ENCODE measurements at places on chromosomes 1 and 21.

DNA sequence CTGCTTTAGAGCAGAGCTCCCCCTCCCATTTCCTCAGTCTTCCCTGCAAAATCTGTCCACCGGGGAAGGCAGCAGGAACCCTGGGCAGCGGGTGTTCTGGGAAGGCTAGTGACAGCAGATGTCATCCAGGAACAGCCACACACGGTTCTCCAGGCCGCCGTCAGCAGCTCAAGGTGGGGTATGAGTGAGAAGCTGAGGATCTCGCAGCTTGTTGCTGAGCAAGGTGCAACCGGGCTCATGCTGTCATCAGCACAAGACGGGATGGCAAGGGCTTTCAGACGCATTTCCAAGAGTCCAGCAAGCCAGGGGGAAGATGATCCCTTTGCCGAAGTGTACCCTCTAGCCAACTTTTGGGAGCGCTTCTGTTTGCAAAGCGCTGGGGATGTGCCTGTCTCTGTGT is 23.0 kb upstream of the SPSB1 start:
- no peak for DNase-seq

DNA sequence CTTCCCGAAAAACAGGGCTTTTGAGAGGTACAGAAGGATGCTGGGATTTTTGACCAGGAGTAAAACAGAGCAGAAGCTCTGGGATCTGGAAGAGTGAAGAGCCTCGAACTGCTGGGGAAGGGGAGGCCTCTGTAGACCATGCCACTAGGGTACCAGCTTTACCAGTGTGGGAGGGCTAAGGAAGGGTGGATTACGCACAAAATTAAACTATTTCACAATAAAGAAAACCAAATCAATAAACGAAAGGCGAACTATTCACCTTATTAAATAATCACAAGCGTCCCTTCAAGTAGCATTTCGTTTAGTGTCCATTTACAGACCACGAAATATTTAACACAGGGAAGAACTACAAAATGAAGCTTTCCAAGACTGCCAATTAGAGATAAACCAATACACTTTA is 723 bp downstream of the CZIB start:
- DNase-seq: no peak

GRCh38 chr21:45806042-45806441 is 162.5 kb downstream of the PCBP3 start:
- peak; percentile 84 for DNase-seq

- DNase-seq: no peak
These were observed 17.8 kb downstream of the TMEM50A start for GRCh38 chr1:25355841-25356395.

- DNase-seq: no peak
These were observed 47.8 kb upstream of the ARHGAP29 start for GRCh38 chr1:94285031-94285654.

- peak; percentile 91 for DNase-seq
These were observed 9.3 kb downstream of the MAP3K6 start for GRCh38 chr1:27357281-27358037.

- DNase-seq: no peak
These were observed 122.8 kb upstream of the RAB4A start for GRCh38 chr1:229148041-229148671.

GRCh38 chr1:66999640-67000400 is 54.1 kb downstream of the SLC35D1 start:
- DNase-seq: no peak

GRCh38 chr1:235077571-235078479 is 50.8 kb downstream of the TOMM20 start:
- no peak for DNase-seq

DNA sequence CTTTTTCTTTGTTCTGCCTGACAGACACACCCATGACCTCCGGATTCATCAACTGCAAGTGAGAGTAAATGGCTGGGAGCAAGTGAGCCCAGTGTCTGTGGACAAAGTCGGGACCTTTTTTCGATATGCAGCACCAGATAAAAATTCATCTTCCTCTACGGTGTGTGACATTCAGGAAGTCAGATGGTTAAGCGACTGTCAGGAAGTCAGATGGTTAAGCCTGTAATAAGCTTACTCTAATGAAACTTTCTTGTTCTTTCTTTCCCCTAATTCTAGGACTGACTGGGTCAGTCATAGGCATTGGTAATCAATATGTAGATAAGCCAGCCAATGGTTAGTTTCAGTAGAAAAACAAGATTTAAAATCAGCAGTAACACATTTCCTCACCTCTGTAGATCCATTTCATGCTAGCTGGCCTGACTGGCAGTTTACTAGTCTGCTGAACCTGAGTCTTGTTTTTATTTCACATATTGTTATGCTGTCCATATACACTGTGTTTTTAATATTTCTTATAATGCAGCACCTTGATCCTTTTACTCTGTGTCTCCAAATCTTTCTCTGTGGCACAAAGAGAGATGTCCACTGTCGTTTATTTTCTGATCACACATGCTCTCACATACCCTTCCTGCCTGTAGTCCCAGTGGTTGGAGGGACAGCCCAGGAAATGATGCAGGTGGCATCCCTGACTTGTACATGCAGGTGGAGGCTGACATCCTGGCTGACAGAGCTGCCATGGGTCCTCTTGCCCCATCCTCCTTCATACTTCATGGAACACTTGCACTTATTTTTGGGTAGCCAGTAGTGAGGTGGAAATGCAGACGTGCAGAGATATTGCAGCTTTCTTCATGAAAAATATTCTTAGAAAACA is 115.8 kb downstream of the VPS13D start:
- DNase-seq: no peak

GRCh38 chr1:8666389-8667167 is 150.9 kb downstream of the RERE start:
- no peak for DNase-seq

Data from osteocyte (in vitro differentiated cells).